Activated CD4-positive, alpha-beta T cell treated with anti-CD3 and anti-CD28 coated beads for 4 hours (primary cell): ENCODE measurements at places on chromosomes 5 and 9.

- DNase-seq: no peak
Measured at GRCh38 chr5:10592601-10593000, 28.7 kb downstream of the ANKRD33B start.

GRCh38 chr9:80811656-80812055 is 877.7 kb downstream of the TLE1 start:
- DNase-seq: no peak

DNA sequence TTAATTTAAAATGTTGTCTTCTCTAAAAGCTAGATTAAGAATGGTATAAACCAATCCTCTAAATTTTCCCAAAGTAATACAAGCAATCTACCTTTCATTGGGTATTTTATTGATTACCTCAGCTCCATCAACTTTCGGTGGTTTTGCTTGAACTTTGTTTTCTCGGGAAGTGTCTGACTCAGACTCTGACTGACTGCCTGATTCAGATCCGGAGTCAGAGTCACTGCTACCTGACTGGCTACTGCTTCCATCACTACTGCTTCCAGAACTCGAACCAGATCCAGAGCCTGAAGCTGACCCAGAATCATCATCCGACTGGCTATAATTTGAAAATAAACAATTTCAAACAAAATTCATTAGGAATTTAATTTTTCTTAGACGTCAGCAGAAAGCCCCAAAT is 24.0 kb downstream of the CHD1 start:
- DNase-seq: peak; percentile 18

GRCh38 chr9:75483636-75484035 is 395.3 kb downstream of the OSTF1 start:
- DNase-seq: no peak

GRCh38 chr5:172097356-172097755 is 90.7 kb downstream of the STK10 start:
- DNase-seq: no peak

GRCh38 chr5:21058289-21058688 is 1070.3 kb upstream of the CDH18 start:
- DNase-seq: no peak

DNA sequence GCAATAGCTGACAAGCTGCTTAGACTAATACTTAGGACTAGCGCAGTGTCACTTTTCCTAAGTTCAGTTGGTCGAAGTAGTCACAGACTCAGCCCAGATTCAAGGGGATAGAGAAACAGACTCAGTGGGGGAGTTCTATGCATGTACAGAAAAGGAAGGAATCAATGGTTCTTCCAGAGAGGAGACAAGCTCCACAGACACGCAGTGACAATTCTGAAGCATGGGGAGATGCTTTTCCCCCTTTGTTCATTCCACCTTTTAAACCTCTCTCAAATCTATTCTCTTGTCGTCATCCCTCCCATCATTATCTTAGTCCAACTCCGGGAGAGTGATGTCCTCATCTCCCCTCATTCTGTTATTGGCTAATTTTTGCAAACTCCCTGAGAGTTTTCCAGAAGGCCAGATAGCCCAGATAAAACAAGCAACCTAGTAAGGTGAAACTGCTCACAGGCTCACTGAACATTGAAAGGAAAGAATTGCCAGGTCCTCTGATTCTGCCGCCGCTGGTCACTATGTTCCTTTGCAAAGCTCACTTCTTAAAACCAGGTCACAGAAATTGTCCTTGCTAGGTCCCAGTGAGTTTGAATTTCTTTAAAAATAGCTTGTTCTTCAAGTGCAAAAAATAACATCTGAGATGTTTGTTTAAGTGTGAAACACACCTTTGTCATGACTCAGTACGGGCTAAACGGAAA is 13.4 kb upstream of the STRBP start:
- DNase-seq: no peak

DNA sequence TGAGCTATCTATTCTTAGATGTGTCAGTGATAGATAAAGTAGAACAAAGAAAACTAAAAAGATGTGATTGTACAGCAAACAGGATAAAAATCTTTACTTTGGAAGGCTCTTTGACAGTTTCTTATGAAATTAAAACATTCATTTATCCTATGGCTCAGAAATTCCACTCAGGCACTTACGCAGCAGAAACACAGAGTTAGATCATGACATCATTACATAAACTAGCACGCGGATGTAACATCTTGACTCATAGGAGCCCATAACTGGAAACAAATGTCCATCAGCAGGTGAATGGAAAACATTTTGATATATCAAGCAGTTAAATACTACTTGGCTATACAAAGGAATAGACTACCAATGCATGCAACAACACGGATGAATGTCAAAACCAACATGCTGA is 45.3 kb downstream of the ICE1 start:
- no peak for DNase-seq

DNA sequence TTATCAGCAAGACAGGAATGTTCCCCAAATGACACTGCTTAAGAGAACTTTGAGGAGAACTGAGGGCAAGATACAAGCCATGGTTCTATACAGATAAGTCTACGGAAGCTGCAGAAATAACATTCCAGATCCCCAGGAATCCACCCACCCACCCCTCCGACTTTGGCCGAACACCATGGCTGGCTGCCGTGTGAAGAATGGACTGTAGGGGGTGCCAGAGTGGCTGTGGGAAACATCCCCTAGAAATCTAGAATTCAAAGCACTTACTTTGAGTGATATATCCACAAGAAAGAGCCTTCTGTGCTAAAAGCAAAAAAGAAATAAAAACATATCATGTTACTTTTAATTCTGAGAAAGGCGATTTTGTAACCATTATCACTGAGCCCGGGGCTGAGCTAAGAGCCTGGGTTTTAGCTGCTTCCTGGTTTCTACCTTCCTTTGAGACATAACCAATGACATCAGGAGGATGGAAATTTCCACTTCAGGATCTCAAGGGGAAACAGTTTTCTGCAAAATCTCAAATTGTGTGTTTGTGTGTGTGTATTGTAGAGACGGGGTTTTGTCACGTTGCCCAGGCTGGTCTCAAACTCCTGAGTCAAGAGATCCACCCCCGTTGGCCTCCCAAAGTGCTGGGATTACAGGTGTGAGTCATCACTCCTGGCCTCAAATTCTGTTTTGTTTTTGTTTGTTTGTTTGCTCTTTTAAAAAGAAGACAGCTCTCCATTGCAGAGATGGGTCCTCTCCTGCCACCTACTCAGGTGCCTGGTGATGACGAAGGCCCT is 36.4 kb downstream of the GGTA1 start:
- no peak for DNase-seq

GRCh38 chr9:132372177-132373095 is 17.6 kb upstream of the SETX start:
- no peak for DNase-seq
